Thoracic aorta endothelial cell (primary cell): ENCODE measurements at places on chromosomes 11 and 22. TPM values are rescaled to one million over a fixed set of nuclear protein-coding genes. Genes with fewer than 3 reads are reported as not detected.

The C11orf97 gene
- not detected in 2 replicates for total RNA-seq

The MMP12 gene
- total RNA-seq, result not detected in 2 replicates

The C11orf42 gene
- not detected in 2 replicates for total RNA-seq

The MAP6 gene
- 0.27 and 0.36 TPM in 2 replicates for total RNA-seq

The CXCR5 gene
- not detected in 2 replicates for total RNA-seq

The OVCH2 gene
- not detected in 2 replicates for total RNA-seq
